CD4-positive, alpha-beta T cell treated with Interleukin-17A for 1 hour (primary cell): ENCODE measurements at places on chromosomes 16 and 17.

- DNase-seq: no peak
These were observed 111.9 kb upstream of the SIAH1 start for GRCh38 chr16:48497129-48497528.

- no peak for DNase-seq
These were observed 64.4 kb upstream of the CDH8 start for GRCh38 chr16:62100651-62101050.

DNA sequence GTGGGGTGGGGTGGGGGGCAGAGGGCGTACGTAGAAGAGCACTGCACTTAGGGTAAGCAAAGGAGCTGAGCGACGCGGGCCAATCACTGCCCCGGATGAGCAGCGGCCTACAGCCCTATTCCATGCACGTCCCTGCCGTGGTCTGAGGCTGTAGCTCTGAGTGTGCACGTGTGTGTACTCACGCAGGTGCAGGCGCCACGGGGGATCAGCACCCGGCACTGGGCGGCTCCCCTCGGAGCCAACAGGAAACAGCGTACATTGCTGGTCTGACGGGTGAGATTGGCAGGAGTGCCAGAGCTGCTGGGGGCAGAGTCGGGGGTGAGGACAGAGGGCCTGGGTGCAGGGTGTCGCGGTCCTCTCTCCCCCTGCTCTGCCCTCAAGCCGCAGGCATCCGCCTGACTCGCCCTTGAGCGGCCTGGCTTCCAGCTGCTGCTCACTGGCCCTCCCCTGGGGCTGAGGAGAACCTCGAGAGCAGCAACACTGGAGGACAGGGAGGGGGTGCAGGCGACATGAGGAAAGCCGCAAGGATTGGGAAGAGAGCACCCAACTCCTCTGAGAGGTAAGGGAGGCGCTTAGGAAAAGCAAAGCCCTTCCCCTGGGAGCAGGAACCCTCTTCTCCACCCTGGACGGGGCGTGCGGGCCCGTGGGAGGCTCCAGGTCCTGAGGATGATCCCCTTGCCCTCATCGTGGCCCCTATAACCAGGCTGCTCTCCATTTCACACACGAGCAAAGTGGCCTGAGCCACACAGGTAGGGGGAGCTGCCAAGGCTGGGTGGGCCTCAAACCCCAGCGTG, 57.8 kb downstream of the ENGASE start:
- no peak for DNase-seq

DNA sequence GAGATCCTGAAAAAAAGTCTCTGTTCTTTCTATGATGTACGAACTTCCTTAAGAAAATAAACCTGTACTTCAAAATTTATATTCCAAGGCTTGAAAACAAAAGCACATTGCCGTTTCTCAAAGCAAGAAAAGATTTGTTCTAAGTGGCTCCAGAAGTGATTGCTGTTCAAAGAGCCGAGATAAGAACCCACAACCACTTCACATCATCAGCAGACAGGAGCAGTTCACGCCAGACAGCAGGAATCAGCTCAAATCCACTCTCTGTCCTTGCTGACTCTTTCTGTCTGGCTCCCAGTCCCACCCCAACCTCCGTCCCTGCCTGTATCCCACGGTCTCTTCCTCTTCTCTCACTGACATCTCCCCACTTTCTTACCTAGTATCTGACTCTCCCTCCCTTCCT, 85.0 kb upstream of the MYOCD start:
- DNase-seq: no peak

DNA sequence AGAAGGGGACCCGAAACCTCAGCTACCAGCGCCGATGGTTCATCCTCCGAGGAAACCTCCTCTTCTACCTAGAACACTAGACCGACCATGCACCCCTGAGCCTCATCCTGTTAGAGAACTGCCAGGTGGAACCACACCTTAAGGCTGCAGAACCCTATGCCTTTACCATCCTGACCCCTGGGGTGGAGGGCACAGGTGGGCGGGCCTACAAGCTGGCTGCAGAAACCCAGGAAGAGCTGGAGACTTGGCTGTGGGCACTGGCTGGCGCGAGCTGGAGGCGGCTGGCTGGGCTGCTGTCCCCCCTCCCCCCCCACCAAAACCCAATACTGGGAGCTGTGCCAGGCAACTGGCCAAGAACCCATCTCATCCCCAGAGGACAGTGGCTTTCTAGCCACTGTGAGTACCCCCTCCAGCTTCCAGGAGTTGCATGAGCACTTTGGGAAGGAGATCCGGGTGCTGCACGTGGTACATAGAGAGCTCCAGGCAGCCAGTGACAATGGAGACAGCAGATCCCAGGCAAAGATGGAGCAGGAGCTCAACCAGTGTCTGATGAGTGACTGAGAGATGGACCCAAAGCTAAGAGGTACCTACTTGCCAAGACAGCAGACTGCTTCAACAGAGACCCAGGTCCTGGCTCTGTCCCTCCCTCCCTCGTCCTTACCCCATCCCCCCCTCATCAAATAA, 1.4 kb upstream of the CD2BP2 start:
- DNase-seq: no peak

GRCh38 chr16:89090182-89090630, 3.4 kb upstream of the ACSF3 start:
- no peak for DNase-seq

DNA sequence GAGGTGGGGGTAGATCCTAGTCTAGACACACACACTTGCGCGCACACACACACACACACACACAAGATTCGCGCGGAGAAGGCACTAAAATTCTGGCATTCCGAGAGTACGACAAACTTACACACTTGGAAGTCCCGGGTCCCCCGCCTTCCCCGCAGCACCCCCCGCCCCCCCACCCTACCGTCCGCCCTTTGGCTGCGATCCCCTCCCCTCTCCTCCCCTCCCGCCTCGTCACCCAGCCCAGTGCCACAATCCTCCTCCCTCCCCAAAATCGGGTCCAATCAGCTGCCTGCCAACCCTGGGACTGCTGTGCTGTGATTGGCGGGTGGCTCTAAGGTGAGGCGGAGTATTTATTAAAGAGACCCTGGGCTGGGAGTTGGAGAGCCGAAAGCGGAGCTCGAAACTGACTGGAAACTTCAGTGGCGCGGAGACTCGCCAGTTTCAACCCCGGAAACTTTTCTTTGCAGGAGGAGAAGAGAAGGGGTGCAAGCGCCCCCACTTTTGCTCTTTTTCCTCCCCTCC, at the start of gene SOX9:
Gene SOX9 (plus strand): TSS at position 379 of the 522 bp plus-strand sequence. CDS start 372 bp downstream, outside the sequence.
- no peak for DNase-seq

DNA sequence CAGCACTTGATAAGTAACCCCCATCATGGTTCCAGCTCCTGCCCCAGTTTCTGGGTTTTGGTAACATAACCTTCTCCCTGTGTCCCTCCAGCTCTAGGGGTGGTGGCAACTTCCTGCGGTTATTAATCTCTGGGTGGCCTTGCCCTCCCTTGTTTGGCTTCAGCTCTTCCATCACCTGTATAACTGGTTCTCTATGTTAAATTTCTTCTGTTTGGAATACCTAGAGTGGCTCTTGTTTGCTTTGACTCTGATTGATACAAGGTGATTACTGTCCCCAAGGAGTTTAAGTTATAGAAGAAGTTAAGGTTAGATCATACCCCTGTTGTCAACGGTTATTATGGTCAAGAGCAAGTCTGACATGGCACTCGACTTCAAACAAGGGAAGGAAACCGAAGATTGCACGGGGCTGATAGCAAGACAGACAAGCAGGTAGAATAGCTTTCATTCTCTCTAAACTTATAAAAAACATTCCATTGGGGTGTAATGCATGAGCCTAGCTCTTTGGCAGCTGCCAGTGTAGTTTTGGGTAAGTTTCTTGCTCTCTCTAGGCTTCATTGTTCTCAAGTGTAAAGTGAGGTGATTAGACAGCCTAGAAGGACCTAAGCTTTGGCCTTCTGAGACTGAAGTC, 11.0 kb upstream of the CCR7 start:
- DNase-seq: peak; percentile 45

- no peak for DNase-seq
These were observed 1.8 kb downstream of the IL27 start for GRCh38 chr16:28504707-28505404.

DNA sequence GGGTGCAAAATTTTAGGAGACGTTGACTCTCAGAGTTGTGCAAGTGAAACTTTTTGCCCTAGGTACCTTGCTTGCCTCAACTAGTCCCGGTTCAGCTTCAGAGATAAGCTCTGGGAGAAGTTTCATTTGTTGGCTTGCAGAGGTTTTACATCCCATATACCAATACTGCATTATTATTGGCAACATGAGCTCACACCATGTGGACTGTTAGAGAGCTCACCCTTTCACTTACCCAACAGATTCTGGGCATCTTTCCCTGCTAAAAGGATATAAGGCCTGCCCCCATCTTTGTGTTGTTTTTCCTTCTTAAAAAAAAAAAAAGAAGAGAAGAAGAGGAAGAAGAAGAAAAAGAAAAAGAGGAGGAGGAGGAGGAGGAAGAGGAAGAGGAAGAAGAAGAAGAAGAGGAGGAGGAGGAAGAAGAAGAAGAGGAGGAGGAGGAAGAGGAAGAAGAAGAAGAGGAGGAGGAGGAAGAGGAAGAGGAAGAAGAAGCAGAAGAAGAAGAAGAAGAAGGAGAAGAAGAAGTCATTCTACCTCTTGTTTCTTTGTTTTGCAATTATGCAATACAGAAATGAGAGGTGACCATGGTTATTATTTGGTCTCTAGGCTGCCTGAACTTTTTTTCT, 292.6 kb upstream of the IRX3 start:
- no peak for DNase-seq

DNA sequence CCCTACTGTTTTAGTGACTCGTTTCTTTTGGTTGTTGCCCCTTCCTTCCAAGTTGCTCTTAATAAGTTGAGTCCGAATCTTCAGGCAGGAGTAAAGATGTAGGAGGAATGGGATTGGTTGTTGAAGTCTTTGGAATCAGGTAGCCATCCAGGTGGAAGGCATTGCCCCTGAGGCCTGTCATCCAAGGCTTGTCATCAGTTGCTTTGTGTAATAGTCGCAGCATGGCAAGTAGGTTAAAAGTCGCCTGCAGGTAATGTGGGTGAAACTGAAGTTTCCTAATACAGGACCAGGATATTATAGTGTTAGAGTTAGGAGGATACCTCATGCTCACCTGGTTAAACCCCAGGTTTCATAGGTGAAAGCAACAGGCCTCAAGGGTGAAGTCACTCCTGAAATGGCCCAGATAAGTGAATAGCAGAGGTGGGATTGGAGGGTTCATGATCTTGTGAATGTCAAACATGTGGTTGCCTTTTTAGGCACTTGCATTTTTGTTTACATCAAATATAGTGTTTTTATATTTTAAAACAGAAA, 934 bp downstream of the PCTP start:
- no peak for DNase-seq

GRCh38 chr16:66443269-66443652, 16.2 kb downstream of the BEAN1 start:
- no peak for DNase-seq

GRCh38 chr17:14211801-14212200, 24.9 kb downstream of the CDRT15 start:
- no peak for DNase-seq

GRCh38 chr16:70808371-70808770, 7.4 kb upstream of the VAC14 start:
- DNase-seq: no peak

- no peak for DNase-seq
These were observed 21.4 kb downstream of the ENPP7 start for GRCh38 chr17:79752175-79752574.

- DNase-seq: no peak
These were observed 166.7 kb downstream of the XYLT1 start for GRCh38 chr16:17304106-17304490.

DNA sequence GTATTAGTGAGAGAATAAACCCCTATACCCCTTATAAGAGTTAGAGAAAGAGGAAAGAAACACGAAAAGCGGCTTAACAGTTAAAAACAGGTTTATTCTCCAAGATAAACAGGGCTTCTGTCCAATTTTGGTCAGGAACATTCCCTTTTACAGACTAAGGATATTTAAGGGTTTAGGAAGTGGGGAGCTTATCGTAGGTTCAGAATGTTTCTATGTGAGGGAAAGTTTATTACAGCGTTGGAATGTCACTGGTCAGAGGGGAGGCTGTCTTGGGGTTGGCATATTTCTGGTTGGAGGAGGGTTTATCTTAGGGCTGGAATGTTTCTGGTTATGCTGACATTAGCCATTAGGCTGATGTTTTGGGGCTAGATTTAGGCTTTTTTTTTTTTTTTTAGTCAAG, 34.1 kb upstream of the WWOX start:
- DNase-seq: no peak

DNA sequence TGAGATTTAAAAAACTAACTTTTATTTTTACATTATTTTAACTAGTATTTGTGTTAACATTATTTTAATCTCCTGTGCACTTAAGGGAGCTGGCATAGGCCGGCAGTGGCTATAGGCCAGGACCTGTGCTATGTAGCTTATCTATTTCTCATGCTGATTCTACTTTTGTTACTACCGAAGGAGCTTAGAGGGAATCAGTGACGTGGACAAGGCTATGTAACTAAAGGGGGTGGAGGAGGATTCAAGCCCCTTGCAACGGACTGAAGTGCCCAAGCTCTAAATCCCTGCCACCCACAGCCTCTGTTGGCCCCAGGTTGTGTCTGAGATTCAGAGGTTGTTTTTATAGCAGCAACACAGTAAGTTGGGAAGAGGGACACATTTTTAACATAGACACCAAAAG, 356.4 kb downstream of the WWOX start:
- DNase-seq: no peak

DNA sequence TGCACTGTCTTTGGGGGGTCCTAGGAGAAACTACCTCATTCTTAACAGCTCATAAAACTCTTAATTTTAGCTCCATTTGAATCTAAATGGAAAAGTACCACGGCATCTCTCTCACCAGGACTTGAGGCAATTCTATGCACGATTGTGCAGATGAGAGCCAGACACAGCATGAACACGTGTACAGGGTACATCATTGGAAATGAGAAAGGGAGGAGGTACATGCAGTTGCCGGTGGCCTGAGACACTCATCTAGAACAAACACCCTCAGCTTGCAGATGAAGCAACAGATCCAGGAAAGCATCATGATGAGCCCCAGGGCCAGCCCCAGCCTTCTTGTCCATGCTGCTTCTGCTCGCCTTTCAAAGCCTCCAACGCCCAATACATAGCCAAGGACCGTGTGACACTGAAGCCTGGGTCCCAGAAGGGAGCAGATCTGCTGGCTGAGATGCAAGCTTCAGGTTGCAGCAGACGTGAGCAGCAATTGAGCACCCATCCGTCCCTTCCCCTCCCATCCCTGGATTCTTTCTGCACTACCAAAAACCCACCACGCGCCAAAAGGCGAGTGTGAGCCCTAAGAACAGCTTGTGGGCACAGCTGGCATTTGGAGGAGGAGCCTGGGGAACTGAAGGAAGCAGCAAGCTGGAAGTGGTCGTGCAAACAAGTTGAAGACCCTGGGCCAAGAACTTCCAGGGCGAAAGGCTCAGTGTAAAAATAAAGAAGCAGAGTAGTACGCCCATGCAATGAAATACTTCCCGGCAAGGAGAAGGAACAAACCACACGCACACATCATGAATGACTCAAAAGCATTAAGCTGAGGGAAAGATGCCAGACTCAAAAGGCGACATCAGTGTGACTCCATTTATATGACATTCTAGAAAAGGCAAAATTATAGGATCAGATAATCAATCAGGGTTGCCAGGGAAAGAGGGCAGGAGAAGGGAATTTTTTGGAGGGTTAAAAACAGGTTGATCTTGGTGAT, 7.3 kb upstream of the RCVRN start:
- DNase-seq: no peak

GRCh38 chr16:66409156-66409555, 17.9 kb upstream of the BEAN1 start:
- DNase-seq: no peak

GRCh38 chr16:88375996-88376834, 6.5 kb upstream of the ZNF469 start:
- no peak for DNase-seq

GRCh38 chr16:12583237-12583897, 220.3 kb downstream of the CPPED1 start:
- DNase-seq: no peak
